ENCODE measurements at places on chromosomes 16 and 17.

- no peak for DNase-seq
These were observed 13.4 kb downstream of the SNX20 start for GRCh38 chr16:50667497-50668367.

DNA sequence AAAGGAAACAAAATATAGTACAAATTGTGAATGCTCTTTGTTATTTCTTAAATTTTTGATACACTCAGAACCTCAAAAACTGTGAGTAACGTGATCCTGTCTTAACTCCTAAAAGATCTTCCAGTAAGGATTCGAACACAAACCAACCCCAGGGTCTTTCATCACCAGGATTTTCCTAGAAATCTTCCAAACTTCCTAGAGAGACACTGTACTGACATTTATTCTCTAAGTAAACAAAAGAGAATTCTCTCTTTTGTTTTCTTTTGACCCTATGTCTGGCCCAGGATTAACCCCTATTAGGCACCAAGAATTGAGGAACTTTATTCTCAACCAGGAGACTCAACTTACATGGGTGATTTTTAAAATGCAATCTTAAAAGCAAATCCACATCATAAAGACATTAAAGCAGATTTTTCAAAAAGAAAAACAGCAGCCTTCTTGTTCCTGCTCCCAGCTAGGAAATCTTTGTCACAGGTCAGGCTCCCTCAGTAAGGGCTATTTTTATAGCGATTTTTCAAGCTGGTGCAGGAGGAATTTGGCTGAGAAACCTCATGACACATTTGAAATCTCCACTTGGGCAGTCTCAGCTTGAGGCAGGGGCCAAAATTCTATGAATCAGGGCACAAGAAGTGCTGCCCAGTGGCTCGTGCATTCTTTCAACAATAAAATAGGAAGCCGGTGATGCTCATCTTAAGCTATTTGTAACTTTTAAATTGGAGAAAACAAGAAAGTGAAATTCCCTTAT, 6.2 kb upstream of the SMG1 start:
- peak; percentile 39 for DNase-seq

DNA sequence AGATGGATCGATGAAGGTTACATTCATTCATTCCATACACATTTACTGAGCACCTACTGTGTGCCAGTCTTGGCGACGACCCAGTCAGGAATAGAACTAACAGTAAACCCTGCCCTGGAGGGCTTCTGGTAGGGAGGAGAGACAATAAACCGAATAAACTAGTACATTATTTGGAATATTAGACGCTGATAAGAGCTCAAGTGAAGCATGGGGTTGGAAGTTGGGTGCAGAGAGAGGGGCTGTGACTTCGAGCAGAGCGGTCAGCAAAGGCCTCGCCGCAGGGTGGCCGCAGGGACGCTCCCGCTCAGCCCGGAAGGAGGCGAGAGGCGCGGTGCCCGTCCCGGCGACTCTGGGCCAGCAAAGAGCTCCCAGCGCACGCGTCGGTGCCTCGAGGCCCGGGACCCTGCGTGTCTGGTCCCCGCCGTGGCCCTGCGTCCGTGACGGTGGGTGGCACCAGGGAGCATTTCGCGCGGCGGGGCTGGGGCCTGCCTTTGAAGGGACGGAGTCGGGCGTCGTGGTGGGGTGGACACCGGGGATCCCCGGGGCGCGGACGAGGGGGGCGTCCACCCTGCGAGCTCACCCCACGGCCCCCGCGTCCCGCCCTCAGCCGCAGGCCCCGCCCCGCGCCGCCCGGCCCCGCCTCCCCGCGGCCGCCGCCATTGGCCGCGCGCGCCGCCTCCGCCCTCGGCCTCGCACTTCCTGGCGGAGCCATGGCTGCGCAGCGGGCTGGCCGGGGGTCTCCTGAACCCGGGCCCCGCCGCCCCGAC, at the start of gene KLHL36:
KLHL36 (plus strand) TSS at position 684 of the 767 bp plus-strand sequence. CDS start 2,357 bp downstream, outside the sequence.
- DNase-seq: peak; percentile 23

DNA sequence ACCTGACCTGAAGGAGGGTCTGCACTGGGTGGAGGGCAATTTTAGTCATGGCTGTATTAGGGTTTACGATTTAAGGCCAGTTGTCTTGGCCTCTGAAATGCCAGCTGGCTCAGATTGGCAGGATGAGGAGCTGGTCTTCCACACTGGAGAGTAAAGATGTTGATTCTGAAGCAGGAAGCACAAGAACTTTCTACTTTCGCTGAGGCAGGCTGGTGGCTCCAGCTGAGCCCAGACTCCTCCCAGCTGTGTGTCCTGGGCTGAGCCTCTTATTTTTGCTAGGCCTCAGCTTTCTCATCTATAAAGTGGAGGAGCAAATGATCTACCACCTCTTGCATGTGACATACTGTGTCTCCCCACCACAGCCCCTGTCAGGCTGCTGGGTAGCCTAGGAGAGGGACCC, 74.4 kb downstream of the MRM1 start:
- no peak for DNase-seq

DNA sequence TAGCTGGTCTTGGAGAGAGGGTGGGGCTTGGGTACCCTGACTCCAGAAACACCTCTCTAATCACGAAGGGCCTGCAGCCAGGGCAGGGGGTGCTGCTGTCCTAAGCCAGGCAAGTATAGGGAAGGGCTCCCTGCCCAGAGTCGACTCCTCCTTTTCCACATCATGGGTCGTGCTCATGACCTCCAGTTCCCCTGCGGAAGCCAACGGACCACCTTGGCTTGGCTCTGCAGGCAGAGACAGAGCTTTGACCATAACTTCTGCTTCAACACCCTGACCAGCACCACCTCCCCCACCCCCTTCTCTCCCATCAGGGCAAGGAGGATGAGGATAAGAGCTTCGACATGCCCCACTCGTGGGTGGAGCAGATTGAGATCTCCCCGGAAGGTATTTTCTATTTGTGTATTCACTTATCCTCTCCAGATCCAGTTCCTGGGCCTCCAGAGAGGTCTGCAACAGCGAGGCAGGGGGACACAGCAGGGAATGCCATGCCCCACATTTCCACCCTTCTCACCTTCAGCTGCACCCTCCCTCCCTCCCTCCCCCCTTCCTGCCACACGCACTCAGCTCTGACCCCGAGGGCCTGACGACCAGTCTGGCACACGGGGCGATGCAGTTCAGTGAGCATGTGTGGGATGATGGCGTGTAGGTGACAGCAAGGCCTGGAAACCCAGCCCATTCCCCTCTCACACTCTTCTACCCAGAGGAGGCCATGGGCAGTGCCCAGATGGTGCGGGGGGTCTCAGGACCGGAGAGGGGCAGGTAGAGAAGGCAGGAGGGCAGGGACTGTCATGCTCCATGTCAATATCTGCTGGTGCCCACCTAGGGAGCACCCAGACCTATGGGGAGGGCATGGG, 14.0 kb upstream of the KATNB1 start:
- no peak for DNase-seq

DNA sequence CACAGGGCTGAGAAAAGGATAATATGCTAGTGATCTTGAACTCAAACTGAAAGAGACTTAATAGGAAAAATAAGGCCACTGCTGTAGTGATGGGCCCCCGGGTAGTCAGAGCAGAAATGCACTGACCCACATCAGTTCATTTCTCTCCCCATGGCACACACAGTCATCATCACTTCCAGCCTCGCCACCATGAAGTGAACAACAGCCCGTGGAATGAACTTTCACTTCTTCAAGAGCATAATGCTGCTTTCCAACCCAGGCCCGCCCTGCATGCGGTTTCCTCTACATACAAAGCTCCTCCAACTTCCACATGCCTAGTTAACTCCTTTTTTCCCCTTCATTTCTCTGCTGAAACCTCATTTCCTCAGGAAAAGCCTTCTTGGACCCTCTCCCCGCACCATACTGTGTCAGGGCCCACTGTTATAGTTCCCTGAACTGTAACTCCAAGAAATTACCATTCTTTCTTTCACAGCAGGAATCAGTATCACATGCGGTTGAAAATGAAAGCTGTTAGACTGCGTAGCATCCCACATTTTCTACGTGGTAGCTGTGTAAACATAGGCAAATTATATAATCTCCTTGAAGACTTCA, 65.8 kb upstream of the SMIM36 start:
- DNase-seq: no peak

DNA sequence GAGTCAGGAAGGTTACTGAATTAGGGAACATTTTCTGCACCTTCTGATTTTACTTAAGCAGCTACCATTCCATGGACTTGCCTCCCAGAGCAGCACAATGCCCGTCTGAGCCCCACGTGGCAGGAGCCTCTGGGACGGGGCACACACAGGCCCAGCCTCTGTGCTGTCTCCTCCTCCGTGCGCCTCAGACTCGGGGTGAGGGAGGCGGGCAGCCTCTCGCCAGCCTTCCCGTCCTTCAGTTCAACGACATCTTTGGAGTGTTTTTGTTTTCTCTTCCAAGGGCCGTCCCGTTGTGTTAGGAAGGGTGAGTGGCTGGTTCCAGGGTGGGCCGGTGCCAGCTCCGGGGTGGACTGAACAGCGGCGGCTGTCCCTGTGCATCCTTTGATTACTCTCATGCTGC, 31.8 kb downstream of the NDEL1 start:
- no peak for DNase-seq

- DNase-seq: peak; percentile 93
These were observed 12.9 kb upstream of the SEC14L1 start for GRCh38 chr17:77127735-77128361.

DNA sequence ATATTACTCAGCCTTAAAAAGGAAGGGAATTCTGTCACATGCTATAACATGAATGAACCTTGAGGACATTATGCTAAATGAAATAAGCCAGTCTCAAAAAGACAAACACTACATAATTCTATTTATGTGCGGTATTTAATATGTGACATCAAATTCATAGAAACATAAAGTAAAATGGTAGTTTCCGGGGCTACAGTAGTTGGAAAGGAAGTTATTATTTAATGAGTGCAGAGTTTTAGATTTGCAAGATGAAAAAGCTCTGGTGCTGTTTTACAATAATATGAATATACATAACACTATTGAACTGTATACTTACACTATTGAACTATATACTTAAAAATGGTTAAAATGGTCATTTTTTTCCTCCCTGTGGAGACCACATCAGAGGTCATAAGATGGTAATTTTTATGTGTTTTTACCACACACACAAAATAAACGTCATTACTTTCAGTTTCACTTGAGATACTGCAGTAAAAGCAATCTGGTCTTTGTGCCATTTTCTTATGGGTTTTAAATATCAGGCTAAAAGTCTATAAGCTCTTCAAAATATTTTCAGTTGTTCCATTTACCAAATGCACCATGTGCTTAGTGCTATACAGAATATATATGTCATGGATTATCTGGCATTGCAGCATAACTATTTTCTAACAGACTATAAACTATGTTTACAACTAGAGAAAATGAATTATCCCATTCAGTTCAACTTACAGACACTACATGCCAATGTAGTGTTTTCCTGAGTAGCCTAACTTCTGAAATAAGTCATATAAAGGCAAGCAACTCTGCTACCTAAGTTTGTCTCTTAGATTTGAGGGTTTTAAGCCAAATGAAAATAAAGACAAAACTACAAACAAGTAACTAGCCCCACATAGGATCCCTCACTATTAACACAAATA, 90.9 kb downstream of the SPAG9 start:
- no peak for DNase-seq

DNA sequence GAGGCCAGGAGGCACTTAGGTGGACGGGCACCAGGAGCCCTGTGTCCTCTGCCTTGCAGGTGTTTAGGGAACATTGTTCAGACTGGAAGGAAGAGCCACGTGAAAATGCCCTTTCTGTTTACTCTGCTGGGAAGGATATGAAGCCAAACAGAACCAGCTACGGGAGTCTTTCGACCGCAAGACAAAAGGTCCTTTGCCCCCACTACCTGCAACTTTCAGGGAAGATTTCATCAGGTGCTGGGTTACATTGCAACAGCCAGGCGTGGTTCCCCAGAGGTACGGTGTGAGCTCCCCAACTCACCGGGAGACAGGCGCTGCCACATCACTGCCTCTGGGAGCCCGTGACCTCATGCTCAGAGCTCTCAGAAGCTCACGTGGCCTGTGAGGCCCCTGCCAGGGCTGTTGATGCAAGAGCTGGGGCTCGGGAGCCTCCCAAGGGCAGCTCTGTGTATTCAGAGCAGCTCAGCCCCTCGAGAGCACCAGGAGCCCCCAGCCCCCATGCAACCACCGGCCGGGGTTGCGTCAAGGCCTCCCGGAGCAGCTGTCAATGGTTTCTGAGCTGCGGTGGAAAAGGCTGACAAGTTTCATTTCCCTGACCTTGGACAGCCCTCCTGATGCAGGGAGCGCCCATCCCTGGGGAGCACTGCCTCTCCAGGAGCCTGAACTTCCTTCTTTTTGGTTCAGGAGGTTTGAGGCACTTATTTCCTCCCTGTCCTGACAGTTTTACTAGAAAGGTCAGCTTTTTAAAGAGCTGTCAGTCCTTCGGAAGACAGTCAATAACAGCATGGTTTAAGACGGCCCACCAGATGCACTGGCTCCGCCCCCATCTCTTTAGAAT, 42.1 kb downstream of the TBC1D16 start:
- peak; percentile 97 for DNase-seq

DNA sequence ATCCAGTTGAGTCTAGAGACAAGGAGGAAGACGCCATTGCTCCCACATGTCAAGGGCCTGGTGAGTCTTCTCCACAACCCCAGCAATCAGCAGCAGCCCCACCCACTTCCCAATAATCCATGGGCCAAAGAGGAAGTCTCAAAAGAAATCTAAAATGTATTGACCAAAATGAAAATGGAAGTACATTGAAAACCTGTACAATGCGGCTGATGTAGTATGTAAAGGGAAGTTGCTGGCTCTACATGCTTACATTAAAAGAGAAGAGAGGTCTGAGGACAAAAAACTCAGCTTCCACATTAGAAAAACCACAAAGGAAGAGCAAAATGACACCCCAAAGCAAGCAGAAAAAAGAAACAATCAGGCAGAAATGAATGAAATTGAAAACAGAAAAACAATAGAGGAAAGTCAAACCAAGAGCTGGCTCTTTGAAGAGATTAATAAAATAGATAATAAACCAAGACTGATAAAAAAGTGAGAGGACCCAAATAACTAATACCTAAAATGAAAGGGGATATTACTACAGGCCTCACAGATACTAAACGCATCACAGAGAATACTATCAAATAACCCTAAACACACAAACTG, 100.6 kb upstream of the METRNL start:
- DNase-seq: no peak

GRCh38 chr17:74945543-74945942, 9.8 kb downstream of the OTOP3 start:
- DNase-seq: no peak

GRCh38 chr17:75514919-75515495, 330 bp downstream of the CASKIN2 start:
- no peak for DNase-seq

DNA sequence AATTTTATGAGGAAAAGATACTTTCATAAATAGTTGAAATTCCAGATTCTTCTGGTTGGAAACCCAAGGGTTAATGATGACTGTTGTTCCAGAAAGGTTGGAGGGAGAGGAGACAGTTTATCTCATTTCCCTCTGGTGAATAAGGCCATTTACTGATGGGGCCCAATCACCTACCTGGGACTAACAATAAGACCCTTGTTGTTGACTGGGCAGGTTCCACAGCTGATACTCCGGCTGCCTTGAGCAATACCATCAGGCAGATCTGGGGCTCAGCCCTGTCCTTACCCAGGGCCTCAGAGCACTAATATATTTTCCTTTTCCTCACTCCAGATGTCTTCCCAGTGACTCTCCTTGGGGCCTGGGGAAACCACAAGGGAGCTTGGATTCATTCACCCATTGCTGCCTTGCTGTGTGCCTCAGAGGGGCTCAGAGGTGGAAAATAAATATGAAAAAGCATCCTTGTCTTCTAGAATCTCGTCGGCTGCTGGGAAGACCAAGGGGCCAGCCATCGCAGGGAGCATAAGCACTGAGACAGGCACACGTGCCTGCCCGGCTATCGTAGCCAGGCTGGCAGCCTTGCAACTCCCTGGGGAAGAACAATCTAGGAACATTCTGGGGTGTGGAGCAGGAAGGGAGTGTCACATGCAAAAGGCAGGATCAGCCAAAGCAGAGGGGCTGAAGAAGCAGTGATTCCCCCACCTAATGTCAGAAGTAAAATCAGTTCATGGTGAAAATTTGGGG, 54.4 kb downstream of the MPRIP start:
- peak; percentile 11 for DNase-seq
